Cardiac septum (tissue), 1 donor: ENCODE measurements at places on chromosomes 1 and 21. TPM values are rescaled to one million over a fixed set of nuclear protein-coding genes. Genes with fewer than 3 reads are reported as not detected.

GRCh38 chr21:30232011-30232410 is 16.1 kb upstream of the CLDN8 start:
- no peak for DNase-seq

DNA sequence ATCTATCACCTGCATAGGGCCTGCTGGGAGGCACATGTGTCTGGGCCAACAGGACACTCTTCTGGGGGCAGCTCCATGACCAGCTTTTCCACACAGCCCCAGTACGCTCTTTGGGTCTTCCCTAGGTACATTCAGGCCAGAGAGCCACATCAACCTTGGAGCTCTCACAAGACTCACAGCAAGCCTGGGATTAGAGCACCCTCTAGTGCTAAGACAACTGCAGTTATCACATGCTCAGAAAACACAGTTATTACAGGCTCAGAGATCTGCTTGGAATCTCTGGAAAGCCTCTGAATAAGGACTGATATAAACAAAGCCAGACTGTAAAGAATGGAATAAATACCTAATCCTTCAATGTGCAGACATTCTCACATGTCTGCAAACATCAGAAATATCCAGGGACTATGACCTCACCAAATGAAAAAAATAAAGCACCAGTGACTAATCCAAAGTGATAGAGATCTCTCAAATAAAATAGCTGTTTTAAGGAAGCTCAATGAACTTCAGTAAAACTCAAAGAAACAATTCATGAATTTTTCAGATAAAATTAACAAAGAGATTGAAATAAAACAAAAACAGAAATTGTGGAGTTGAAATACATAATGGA is 563.9 kb upstream of the NR5A2 start:
- DNase-seq = no peak

- no peak for DNase-seq
Measured at GRCh38 chr1:16112596-16113555, 39.4 kb upstream of the FAM131C start.

DNA sequence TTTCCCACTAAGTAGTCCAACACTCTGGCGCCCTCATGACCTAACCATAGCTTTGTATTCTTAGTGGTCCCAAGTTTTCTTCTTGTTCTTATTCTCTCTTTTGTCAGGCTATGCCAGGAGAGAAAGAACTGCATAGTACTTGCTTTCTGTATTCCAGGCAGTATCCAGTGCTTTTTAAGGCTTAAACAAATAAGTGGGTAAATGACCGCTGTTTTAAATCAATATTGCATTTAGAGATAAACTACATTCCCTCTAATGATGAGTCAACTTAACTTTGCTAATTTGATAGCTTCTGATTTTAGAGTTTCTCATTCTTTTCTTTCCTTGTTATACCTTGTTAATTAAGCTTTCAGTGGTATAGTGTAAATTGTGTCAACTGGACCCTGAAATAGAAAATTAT is 139.6 kb downstream of the ZP4 start:
- no peak for DNase-seq

- DNase-seq = no peak
Measured at GRCh38 chr1:218273762-218274479, 11.2 kb upstream of the RRP15 start.

GRCh38 chr1:224799083-224799482 is 130.4 kb upstream of the DNAH14 start:
- no peak for DNase-seq

GRCh38 chr1:202237052-202237451 is 43.5 kb downstream of the LGR6 start:
- DNase-seq = peak; percentile 44

DNA sequence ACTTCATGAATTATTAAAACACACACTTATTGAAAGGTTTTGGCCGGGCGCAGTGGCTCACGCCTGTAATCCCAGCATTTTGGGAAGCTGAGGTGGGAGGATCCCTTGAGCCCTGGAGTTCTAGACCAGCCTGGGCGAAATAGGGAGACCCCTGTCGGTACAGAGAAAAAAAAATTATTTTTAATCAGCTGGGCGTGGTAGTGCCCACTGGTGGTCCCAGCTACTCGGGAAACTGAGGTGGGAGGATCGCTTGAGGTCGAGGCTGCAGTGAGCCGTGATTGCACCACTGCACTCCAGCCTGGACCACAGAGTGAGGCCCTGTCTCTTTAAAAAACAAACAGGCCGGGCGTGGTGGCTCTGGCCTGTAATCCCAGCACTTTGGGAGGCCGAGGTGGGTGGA is 1.7 kb downstream of the GABPB2 start:
- DNase-seq = no peak

DNA sequence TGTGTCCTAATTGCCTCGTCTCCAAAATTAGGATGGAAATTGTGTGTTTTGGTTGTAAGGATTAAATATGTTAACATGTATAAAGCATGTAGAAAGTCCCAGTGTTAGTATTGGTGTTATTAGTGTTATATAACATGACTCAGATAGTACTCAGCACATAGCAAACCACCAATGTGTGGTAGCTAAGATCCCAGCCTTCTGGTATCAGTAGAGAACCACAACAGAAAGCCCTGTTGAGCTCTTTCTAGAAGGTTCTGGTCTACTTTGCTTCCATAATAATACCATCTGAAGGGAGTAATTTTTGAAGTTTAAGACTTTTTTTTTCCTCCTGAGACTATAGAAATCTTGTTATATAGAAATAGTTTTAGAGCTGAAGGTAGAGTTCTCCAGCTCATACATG is 259.3 kb upstream of the SGIP1 start:
- DNase-seq = no peak

SLC45A1 gene
- total RNA-seq = 1.8 TPM

SPRR3 gene
- total RNA-seq = not detected

FCRLB gene
- 0.38 TPM for total RNA-seq
